ENCODE measurements at places on chromosomes 2 and 18.

- no peak for DNase-seq
Observed at GRCh38 chr18:13110559-13110958, 108.0 kb upstream of the LDLRAD4 start.

DNA sequence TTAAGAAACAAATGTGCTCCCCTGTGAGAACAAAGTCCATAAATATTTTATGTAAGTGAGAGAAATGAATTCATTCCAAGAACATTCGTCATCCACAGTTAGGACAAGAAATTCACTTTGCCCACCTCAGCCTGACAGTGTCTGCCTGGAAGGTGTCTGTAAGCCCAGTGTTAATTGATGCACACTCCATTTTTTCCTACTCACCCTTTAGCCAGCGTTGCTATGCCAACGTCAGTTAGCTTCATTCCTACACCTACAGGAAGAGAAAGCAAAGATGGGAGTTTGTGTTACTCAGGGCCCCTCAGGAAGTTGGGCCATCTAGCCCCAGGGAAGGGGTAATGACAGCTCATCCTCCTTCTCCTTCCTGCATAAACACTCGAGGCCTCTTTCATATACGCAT is 131.0 kb downstream of the ALPK2 start:
- no peak for DNase-seq

- peak; percentile 22 for DNase-seq
Observed at GRCh38 chr2:106054880-106055655, 139.0 kb downstream of the UXS1 start.

- no peak for DNase-seq
Observed at GRCh38 chr2:4190548-4190947, 487.2 kb downstream of the DCDC2C start.

GRCh38 chr2:169798397-169798717 is 314 bp upstream of the SSB start:
- DNase-seq: no peak

DNA sequence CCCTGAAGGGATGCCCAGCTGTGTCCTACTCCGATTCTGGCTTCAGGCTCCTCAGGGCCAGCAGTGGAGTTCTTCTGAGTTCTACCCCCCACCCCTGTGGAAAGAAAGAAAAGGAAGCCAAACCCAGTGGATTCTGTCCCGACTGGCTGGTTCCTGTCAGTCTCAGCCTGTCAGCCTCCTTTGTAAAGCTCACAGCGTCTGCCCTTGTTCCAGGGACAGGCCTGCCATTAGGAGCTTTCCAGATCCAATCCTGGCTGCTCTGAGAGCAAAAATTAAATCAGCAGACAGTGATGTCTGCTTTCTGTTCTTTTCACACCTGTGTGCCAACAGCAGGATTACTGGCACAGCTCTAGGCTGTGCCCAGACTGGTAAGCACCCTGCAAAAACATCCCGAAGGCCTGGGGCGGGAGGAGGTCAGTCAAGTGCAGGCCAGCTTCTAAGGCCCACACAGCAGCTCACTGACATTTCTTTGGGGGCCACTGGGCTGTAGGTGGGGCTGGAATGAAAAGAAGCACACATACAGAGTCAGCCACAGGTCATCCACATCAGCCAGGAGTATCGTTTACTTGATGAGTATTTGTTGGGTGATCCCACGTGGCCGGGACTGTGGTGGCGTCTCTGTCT is 69.1 kb downstream of the EHD3 start:
- no peak for DNase-seq

GRCh38 chr2:134220344-134220974 is 33.4 kb upstream of the MGAT5 start:
- no peak for DNase-seq

DNA sequence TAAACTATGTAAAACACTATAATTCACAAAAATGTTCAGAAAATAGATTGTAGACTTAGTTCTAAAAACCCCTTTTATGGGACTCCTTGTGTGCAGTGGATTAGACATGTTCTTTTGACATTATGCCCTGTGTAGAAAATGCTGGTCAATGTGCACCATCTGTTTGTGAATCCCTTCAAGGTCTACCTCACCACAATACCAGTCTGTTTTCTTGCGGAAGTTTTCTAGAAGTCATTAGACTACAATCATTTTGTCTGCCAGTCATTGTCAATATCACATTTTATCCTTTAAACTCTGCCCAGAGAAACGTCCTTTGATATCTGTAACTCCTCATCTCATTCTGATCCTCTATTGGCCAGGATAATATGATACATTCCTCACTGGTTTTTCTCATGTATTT is 7.8 kb downstream of the ITGA4 start:
- no peak for DNase-seq

- no peak for DNase-seq
Observed at GRCh38 chr2:178404368-178404767, 46.6 kb downstream of the PRKRA start.
